DMS153 (cell line): ENCODE measurements at places on chromosomes 7 and 10.

DNA sequence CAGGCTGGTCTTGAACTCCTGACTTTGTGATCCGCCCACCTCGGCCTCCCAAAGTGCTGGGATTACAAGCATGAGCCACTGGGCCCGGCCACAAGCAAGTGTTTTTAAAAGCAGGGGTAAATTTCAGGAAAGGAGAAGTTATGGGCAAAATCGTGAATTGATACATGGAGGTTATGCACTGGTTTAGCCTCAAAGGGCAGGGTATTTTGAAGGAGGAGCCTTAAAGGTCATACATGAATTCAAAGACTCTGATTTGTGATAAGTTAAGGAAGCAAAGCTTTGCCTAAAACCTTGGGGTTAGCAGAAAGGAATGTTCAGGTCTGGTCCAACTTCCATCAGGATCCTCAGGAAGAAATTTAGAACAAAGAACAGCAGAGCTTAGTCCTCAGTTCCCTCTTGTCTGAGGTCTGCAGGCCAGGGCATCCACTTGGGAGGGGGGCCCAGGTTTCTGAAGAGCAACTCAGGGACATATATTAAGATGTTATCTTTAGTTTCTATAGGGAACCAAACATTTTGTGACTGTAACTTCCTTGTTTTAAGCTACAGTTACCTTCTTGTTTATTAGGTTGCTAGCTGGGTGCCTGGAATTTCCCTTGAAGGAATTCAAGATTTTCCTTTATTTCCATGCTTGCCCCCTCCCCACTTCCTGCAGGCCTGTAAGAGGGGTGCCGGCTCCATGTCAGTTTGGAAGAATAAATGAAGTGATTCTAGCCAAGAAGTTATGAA is 2.8 kb upstream of the REPIN1 start:
- DNase-seq = no peak

DNA sequence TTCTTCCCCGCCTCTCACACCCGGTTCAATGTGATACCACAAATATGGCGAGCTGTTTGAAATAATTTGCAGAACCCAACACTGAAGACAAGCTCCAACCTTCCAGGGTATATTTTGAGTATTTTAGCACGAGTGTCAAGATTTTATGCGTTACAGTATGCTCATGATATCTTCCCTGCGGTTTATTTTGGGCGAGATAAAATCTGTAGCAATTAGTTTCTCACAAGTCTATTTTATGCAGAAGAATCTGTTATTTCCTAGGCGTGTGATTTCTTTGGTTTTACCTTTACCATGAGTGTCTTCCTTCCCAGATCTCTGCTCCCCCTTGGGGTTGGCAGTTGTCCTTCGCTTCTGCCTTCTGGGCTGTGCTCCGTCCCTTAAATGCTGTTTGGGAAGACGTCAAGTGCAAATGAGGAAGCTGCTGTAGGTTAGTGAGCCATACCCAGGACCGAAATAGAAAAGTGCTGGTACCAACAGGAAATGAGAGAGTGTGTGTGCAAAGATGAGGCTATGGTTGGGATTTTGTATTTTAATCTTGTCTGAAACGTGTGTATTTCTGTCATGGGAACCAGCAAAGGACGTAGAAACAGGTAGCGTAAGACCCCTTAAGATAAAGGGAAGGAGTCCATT is 299.8 kb downstream of the KLF6 start:
- DNase-seq = no peak

GRCh38 chr7:133836666-133837065 is 290.5 kb upstream of the LRGUK start:
- DNase-seq = no peak

DNA sequence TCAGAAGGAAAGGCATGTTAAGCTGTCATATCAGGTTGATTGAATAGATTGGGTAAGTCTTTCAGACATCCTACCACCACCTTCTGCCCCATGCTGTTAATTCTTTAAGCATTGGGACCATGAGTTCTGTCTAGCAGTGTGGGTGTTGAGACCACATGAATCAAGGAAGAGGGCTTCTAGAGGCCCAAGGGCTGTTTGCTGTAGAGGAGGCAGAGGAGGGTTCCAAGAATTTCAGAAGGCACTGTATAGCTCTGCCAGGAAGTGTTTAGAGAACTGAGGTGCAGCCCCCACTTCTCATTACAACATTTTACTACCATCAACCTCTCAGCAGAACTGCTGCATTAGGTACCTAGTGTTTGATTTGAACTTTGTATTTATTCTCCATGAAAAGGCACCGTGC is 720.2 kb downstream of the AUTS2 start:
- DNase-seq = no peak

- DNase-seq = no peak
Observed at GRCh38 chr10:110704906-110705476, 60.9 kb downstream of the RBM20 start.

DNA sequence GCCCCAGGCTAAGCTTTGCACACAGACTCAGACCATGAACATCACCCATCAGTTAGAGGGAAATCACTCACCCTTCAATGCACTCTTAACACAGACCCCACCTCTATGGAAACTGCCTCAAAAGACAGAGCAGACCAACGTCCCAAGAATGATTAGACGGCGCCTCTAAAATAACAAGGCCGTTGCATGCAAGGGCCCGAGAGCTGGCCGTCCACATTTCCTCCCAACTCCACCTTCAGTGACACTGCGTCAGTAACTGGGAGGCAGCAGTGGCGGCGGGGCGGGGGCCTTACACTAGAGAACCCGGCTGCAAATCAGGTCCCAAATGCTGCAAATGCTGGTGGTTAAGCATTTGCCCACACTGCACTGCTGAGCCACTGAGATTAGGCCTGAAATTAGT is 115.0 kb downstream of the PTPRN2 start:
- DNase-seq = no peak

- DNase-seq = no peak
Observed at GRCh38 chr10:11789306-11789705, 33.9 kb upstream of the PROSER2 start.

DNA sequence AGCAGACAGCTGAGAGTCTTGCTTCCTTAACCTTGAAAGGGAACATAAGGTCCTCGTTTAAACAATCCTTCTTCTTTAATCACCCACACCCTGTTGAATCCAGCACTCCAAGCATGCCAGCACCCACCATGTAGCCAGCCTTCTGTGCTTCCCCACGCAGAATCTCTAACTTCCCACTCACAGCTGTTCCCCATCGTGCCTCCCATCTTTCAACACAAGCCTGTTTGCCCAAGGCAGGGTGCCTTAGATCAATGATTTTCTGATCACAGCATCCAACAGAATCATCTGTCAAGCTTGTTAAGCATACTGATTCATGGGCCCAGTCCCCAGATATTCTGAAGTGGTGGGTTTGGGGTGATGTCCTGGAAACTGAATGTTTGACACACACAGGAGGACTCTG is 530.8 kb downstream of the SH2D4B start:
- DNase-seq = no peak

DNA sequence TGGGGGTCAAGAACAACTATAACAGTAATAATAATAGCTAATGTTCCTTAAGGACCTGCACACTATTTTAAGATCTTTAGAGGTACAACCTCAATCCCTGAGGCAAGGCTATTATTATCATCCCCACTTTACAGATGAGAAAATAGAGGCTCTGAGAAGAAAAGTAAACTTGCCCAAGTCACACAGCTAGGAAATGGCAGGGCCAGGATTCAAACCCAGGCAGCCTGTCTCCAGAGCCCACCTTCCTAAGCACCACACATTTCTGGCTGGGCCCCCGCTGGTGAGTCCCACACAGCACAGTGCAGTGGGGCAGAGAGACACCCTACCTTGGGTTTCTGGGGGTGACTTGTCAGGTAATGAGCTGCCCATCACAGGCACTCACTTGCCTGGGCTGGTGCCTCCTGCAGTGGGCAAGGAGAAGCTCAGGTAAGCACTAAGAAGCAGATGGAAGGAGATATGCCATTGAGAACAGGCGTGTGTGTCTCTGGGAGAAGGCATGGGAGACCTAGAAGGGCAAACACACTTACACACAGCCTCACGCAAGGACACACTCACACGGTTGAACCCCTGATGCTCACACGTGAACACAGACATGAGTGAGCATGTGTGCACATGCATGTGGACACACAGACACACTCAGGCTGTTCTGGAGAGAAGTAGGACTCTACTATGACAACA is 104.4 kb upstream of the ZMIZ1 start:
- DNase-seq = peak; percentile 42

- DNase-seq = no peak
Observed at GRCh38 chr10:19204246-19204917, 155.8 kb downstream of the MALRD1 start.

DNA sequence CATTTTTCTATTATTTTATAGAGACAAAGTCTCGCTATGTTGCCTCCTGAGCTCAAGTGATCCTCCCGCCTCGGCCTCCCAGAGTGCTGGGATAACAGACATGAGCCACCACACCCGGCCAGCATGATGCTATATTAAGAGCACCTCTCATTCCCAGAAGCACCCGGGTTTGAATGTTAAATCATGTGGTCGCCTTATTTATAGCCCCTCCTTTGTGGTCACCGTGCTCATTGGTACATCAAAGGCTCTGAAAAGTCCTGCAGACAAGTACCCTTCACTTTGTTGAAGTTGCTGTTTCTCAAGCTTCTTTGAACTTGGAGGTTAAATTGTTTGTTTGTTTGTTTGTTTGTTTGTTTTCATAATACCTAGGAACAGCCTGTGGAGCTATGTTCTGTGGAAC is 40.0 kb downstream of the CLIP2 start:
- no peak for DNase-seq

GRCh38 chr10:47453141-47454007 is 30.5 kb downstream of the ANXA8 start:
- DNase-seq = no peak

DNA sequence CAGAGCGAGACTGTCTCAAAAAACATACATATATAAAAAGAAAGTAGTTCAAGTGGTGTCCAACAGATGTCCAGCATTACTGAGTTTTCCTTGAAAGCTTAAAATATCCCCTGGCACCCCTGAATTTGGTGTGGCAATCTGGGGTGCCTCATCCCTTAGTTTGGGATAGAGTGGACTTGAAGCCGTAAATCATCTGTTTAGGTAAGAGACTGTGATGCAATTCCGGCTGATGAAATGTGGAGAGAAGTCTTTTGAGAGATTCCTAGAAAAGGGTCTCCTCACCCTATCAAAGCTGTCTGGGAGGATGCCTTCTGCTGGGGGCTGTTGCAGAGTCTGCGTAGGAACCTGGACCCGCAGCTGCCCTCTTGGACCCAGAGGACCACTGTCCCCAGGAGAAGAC is 408.0 kb downstream of the RPS24 start:
- no peak for DNase-seq

DNA sequence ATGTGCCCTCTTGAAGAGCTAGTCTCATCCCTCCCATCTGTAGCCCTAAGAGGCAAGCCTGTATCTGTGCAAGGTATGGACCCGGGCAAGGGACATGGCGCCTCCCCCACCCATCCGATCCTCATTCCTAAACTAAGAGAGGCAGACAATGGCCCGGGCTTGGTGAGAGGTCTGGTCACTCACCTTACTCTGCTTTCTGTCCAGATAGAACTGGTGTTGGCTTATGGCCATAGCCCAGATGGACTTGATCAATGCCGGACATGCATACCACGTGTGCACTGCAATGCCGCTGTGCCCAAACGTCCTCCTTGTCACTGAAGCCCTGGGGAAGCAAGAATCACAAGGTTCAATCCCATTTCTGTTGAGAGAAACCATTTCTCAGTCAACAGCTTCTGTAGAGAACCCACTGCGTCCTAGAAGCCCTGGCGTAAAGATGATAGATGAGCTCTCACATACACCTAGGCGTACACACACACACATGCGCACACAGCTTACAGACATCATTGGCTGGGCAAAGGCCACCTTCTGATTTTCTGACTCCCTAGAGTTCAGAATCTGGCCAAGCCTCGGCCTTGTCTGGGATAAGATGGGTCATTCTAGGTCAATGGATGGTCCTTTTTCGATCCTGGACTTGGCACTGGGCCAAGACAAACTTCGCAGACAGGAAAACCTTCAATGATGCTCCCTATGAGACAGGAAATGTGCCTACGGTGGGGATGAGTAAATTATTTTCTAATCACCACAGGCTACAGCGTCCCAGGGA is 114.6 kb downstream of the PRPF18 start:
- no peak for DNase-seq

- no peak for DNase-seq
Observed at GRCh38 chr10:65793738-65794425, 1132.0 kb upstream of the LRRTM3 start.

DNA sequence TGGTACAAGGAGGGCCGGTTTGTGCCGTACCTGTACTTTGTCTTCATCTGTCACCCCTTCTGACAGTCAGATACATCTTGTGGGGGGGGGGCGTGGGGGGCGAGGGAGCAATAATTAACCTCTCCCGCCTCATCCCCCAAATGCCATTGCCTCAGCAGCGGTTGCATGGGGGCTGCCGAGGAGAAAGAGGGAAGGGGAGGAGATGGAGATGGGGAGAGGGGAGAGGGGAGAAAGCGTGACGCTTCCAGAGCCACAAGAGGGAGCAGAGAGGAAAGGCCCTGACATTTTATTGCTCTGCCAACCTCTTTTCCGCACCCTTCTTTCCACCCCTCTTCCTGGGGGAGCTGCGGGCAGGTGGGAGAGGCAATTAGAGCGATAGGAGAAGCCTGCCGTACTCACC is 11.8 kb downstream of the KAZALD1 start:
- DNase-seq = no peak

DNA sequence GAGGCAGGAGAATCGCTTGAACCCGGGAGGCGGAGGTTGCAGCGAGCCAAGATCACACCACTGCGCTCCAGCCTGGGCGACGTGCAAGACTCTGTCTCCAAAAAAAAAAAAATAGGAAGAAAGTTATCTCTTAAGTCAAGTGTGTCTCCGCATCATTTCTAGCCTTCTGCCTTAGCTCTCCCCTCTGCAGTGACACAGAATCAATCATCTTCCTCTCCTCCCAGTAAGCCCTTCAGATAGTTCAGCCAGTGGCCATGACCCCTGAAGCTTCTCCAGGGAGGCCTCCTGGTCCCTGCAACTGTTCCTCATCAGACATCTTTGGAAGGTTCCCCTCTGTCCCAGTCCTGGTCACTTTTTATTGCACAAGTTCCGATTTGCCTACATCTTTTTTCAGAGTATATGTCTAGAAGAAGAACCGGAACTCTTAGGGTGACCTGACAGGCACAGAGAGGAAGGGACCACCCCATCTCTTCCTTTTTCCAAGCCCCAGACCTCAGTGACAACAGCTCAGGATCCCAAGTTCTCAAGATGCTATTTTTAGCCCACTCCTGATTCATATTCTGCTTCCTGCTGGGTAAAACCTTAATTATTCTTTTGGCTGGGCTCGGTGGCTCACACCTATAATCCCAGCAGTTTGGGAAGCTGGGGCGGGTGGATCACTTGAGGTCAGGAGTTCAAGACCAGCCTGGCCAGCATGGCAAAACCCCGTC is 6.6 kb upstream of the RHBDD2 start:
- DNase-seq = peak; percentile 1

DNA sequence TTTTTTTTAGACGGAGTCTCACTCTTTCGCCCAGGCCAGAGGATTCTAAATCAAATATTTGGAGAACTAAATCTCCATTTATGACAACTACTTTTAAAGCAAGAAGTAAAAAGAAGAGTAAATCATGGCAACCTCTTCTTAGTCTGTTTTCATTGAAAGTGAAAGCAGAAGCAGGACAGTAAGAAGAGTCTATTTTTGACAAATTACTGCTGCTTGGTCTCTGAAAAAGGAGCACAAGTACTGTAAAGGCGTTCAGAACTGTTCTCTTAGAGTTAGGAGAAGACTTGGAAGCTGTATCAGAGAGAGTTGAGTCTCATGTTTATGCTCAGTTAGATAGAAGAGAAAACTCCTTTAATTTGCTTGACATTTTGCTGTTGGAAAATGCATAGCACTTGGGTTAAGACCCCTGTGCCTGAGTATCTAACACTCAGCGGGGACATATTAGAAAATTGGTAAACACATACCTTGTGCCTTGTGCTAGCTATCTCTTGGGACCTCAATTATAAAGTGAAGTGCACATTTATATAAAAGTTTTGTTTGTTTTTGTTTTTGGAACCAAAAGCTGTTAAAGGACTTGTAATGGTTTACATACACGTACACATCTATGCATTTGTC is 433.0 kb downstream of the ANKRD7 start:
- no peak for DNase-seq
